ENCODE measurements at places on chromosomes 2 and 18. TPM values are rescaled to one million over a fixed set of nuclear protein-coding genes. Genes with fewer than 3 reads are reported as not detected.

Gene TRPM8
- total RNA-seq: not detected

Gene REV1
- 56.4 TPM for total RNA-seq

Gene LIMS4
- 5.6 TPM for total RNA-seq

Gene TNFRSF11A
- total RNA-seq: 7.5 TPM

Gene ALPG
- total RNA-seq: not detected

Gene EGR4
- not detected for total RNA-seq

Gene GFPT1
- total RNA-seq: 28.2 TPM

Gene FAM210A
- 14.9 TPM for total RNA-seq

Gene HOXD8
- 6.9 TPM for total RNA-seq

Gene NT5DC4
- total RNA-seq: not detected

Gene STON1
- 263 TPM for total RNA-seq

Gene GAREM2
- 1.8 TPM for total RNA-seq

Gene RPRM
- 1.2 TPM for total RNA-seq

Gene AQP12A
- total RNA-seq: not detected

Gene CRACDL
- total RNA-seq: 5.8 TPM

Gene CHRND
- not detected for total RNA-seq

Gene ERICH2
- total RNA-seq: not detected

Gene EHBP1
- total RNA-seq: 156 TPM

Gene AQP12B
- not detected for total RNA-seq
